Left cardiac atrium (tissue), 4 donors: ENCODE measurements at places on chromosomes 1 and 21.

DNA sequence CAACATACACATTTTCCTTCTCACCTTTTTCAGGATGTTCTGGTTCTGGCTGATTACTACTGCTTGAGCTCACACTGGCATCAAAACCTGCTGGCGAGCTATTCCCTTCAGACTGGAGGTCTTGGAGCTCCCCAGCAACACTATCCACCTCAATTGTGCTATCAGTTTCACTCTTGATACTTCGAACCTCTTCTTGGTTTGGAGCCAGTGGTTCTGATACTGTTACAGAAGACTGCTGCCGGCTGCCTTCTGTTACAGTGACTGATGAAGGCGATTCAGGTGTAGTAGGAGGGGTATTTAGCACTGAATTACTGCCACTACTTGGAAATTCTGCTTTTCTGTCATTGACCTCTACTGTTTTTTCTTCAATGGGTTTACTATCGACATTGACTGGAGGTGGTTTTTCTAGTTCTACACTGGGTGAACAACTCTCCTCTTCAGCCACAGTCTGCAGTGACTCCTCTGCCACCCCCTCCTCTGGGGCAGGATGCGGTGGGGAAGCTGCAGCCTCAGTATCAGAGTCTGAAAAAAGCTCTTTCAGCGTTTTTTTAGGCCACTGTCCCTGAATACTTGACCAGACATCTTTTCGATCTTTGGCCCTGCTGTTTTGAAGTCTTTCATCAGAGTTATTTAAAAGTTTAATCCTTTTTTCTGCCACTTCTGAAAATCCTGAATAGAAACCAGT is 20.7 kb upstream of the RBM34 start:
- DNase-seq = no peak

DNA sequence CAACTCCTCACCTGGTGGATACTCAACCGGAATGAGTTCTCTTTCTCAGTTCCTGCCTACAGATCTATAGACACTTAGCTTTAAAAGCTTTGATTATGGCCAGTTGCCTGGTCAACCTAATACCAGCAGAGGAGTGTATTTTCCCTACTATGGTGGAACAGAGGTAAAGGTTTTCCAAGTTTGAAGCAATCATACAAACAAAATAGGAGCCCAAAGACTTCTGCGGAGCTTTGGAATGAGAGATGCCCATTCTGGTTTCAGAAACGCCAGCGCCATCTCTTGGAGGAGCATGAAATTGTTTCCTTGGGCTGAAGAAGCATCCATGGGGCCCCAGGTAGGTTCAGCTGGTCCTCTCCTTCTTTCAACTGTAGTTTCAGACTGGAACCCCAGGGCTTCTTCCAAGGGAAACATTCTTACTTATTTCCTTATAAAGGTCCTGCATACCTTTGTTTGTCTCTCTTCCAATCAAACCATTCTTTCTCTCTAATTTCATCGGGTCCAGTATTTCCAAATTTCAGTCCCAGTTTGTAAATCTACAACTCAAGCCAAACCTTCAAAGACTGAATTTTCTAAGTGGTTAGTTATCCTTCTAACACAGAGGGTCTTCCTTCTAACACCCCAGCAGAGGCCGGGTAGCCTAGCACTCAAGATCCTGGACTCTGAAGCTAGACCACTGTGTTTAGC is 95.9 kb downstream of the KCNJ15 start:
- peak; percentile 65 for DNase-seq

DNA sequence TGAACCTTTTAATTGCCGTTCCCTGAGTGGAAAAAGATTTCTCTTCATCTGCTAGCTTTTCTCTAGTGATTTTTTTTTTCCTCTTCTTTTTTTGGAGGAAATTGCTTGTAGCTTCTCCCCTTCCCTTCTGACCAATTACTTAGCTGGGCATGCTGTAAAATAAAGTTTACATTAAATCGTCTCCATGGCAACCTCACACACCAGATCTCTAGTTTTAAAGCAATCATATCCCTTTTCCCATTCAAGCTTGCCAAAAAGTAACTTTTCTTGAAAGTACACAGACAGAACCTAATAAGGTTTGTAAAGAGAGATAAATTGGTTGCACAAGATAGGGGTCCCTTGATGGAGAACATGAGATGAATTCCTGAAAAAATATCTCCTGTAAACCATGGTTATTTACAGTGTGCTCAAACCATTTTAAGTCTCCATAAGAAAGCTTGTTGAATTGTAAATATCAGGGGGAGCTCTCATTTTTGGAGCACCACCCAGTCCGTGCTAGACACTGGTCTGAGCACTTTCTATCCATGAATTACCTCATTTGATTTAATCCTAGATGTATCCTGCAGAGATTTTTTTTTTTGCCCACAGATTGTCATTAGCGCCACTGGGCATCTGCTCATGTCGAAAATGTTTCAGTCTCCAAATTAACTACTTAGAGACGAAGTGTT is 32.6 kb upstream of the HTR1D start:
- DNase-seq = no peak

DNA sequence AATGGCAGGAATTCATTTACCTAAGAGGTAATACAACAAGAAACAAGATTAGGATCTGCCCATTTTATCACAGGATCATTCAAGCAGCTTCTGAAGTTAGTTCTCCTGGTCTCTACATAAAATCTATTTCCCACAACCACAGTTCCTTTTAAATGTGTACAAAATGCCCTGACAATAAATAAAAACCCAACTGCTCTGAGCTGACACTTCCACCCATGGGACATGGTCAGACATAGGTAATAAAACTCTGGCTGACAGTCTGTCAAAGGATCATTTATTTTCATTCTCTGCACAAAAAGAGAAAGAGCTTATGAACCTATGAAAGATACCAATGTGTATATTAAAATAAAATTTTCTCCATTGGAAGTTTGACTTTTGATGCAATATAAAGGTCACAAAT is 145.4 kb upstream of the PALMD start:
- DNase-seq = no peak

GRCh38 chr1:115077286-115077983 is 11.9 kb downstream of the TSPAN2 start:
- DNase-seq = no peak

GRCh38 chr1:116664366-116664977 is 3.1 kb downstream of the IGSF3 start:
- no peak for DNase-seq

DNA sequence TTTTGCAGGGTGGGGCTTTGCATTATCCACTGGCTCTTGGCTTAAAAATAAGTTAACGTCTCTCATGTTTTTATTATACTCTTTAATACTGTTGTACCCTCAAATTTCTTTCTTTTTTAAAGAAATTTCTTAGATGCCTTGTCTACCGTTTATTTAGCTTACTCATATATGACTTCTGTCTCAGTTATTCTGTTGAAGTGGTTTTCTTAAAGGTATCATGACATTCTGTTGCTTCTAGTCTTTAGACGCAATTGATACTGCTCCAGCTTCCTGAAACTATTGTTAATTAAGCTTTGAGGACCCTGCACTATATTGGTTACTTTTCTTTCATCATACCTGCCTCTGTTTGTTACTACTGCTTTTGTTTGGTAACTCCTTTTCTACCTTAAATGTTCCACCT is 11.7 kb downstream of the PKN2 start:
- no peak for DNase-seq
